Putamen (tissue), 1 donor: ENCODE measurements at places on chromosomes 1 and 21.

- no peak for DNase-seq
These were observed 159.1 kb downstream of the LHX8 start for GRCh38 chr1:75293270-75293669.

DNA sequence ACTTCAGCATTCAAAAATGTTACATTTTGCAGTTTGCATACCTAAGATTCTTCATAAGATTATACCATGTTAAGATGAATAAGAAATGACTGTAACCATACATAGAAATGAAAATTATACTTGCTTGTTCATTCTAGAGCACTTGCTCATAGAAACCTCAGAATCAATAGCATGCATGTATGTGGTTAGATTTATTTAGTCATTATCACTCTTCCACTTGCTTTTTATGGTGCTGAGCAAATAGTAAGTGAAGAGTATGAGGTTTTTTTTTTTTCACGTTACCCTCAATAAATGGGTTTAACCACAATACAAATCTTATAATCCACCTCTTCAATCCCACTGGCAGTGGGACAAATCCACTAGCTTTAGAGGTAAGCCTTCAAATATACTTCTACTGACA is 84.7 kb downstream of the LRRC53 start:
- no peak for DNase-seq

DNA sequence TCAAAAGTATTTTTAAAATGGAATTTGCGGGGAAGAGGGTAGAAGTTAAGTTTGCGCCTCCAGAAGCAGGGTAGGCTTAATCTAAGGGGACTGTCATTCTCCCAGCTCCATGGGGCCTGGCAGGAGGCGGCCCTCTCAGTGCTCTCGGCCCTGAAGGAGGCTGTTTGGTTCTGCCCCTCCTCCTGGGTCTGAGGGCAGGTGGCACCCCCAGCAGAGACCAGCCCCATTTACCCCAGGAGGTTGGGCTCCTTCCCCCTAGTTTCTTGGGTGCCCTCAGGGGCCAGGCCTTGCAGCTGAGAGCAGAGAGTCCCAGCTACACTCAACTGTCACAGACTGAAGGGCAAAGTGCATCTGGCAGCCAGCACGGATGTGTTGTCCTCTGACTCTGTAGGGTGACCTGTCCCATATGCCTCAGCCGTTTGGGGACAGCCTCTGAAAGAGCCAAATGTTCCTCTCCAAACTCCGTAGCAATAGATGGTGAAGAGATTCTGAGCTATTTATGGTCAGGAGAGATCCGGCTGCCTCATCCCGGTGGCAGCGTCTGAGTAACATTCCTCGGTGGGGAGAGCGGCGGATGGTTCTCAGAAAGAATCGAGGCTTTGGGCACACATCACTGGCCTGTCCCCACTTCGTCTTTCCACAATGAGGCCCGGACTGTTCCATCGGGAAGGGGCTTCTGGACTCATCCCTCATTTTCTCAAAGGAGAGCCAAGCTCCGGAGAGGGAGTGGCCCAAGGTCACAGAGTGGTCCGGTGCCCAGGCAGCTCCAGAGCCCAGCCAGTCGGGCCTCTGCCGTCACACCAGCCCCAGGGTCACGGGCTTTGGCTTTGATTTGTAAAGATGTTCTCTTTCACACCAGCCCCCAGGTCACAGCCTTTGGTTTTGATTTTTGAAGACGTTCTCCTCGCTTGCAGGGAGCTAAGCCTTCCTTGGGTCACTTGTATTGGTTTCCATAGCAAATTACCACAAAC is 424.2 kb upstream of the VAMP3 start:
- no peak for DNase-seq

GRCh38 chr1:181490740-181491712 is 7.7 kb downstream of the CACNA1E start:
- DNase-seq: no peak

GRCh38 chr1:246159279-246160227 is 347.5 kb downstream of the SMYD3 start:
- DNase-seq: no peak

DNA sequence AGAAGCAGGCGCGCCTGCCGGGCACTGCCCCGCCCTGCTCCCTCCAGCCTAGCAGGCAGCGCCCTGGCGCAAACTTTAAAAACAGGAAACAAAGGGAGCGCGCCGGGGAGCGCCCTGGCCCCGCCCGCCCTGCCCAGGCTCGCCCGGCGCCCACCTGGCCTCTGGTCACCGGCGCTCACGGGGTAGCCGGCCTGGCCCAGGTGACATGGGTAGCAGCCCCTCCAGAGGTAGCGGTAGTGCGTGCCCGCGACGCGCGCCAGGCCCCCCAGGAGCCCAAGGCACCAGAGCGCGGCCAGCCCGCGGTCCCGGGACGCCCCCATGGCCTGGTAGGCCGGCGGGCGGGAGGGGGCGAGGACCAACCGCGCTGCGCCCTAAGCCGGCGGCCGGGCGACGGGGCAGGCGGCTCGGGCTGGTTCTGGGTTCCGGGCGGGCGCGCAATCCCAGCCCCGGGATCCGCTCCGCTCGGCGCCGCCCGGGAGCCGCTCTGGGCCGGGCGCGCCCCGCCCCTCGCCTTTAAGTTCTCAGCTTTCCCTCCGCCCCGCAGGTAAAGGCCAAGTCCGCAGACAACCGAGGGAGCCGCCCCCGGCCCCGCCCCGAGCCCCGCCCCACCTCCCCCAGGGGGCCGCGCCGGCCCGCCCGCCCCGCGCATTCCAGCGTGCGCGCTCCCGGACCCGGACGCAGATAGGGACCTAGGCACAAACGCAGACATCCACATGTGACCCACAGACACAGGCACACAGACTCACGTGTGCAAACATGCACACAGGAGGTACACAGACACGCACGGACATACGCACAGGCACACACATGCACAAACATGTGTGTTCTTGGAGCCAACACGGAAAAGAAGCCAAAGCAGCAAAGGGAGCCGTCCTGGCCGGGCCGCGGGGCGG is 76.7 kb downstream of the ARHGEF16 start:
- DNase-seq: peak; percentile 46

GRCh38 chr21:44783020-44783696 is 18.5 kb downstream of the UBE2G2 start:
- DNase-seq: no peak

GRCh38 chr1:88014131-88014530 is 669.9 kb upstream of the PKN2 start:
- DNase-seq: no peak

GRCh38 chr1:235336903-235337302 is 8.5 kb downstream of the GGPS1 start:
- no peak for DNase-seq

- no peak for DNase-seq
These were observed 91.2 kb upstream of the PGBD5 start for GRCh38 chr1:230517326-230517725.

DNA sequence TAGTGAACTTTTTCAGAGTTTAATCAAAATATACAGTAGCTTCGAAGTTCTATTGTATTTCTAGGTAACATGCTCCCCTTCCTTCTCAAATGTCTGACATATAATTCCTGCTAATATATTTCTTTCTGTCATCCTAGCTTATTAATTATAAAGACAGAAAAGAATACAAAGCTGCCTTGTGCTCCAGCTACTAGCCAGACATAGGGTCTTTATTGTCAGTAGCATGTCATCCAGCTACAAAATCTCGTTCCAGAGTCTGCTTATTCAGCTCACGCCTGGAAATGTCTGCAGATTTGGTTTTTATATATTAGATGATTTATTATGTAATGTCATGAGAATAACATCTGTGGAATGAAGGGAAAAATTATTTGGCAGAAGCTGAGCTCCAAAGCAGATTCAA is 1102.8 kb downstream of the BRINP3 start:
- no peak for DNase-seq

DNA sequence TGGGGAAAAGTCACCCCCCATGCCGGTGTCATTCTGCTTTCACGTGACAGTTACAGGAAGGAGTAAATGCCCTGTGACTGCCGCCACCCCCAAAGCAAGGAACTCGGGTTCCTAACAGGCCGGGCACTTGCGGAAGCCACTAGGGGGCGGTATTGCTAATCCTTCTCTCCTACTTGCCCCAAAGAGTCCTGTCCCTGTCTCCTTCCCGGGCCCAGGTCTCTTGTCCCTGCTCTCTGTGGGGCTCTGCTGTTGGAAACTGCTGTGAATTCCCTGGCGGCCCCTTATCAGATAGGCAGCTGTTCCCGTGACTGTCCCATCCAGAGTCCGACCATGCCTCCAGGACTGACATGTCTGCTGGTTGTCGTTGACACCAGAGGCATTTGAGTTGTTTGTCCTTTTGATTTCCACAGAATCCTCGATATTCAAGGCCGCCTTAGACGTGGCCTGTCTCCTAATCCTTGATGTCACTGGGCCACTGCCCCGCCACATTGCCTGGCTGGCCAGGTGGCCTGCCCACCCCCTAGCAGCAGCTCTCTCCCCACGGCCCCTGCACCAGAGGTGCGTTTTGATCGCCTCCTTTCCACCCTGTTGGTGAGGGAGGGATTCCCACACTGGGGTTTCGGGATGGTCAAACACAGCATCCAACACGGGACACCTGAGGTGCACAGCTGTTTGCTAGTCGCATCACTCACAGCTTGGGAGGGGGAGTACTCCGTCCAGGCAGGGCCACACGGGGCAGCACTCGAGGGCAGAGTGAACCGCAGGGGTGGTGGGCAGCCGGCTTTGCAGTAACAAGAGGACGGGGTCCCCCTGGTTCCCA is 37.3 kb downstream of the CHAF1B start:
- DNase-seq: no peak

DNA sequence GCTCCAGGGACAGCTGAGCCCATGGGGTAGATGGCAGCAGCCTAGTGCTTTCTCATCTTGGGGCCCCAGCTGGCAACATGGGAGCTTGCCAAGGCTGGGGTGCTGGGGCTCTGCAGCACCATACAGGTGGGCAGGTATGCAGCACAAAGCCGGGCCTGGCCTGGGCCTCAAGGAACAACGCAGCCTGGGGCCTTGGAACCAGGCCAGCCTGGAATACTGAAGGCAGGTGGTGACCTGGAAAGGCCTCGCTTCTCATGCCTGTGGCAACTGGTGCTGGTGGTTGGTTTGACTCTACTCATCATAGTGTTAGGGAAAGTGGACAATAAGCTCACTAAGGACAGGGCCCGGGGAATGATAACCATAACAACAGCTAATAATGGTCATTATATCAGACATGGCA is 27.0 kb upstream of the SDHB start:
- DNase-seq: no peak

- DNase-seq: no peak
These were observed 3.0 kb upstream of the CEP350 start for GRCh38 chr1:179951383-179952144.

DNA sequence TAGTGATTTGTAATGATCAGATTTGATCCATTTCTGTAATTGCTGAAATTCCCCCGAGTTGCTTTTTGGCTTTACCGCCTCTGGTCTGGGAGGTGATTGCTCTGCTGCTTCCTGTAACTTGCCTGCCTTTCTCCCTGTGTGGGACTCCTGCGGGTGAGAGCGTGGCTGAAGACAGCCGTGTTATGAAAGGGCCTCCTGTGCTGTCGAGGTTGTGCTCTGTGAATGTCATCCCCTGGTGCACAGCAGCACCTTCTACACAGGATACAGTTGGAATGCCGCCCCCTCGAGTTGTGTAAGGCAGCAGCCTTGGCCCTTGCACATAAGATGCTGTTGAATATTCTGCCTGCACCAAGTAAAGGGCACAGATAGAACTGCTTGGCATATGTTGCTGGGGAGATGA is 5.9 kb downstream of the SOD1 start:
- peak; percentile 72 for DNase-seq

DNA sequence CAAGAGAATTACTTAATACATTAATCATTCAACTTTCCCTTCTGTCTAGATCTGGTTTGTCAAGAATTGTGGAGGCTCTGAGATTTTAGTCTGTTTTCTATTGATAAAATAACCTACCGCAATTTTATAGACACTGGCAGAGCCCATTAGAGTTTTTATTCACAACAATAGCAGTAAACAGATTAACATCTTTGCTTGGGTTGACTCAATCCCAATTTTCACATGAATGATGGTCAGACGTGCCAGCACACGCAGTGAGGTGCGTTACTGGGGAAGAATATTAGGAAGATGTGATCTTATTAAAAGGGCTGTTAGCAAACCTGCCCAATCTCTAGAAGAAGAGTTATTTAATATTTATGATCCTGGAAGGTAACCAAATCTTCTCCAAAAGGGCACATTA is 736.6 kb downstream of the MRPL39 start:
- DNase-seq: no peak

- no peak for DNase-seq
These were observed 36.7 kb downstream of the CSMD2 start for GRCh38 chr1:34128186-34128889.

GRCh38 chr1:53698384-53698980 is 40.5 kb downstream of the GLIS1 start:
- no peak for DNase-seq

- DNase-seq: no peak
These were observed 51.5 kb upstream of the WNT2B start for GRCh38 chr1:112457241-112457640.

GRCh38 chr1:227773558-227773957 is 38.3 kb downstream of the SNAP47 start:
- DNase-seq: no peak

DNA sequence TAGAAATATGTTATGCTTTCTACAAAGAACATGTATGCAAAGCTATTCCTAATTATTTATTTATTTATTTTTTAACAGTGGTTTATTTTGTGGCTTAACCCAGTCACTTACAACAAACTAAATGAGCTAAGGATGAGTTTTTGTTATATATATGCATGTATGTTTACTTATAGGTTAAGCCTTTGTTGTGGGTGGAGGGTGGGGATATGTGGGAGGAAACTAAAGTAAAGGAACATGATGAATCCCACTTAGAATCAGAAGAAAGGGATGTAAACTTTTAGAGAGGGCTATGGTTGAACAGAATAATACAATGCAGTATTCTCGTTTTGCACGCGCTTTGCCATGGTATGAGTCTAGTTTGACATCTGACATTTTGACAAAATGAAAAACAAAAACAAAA is 321.0 kb upstream of the RUNX1 start:
- DNase-seq: no peak

GRCh38 chr1:183090391-183091006 is 67.3 kb downstream of the LAMC1 start:
- DNase-seq: peak; percentile 10

DNA sequence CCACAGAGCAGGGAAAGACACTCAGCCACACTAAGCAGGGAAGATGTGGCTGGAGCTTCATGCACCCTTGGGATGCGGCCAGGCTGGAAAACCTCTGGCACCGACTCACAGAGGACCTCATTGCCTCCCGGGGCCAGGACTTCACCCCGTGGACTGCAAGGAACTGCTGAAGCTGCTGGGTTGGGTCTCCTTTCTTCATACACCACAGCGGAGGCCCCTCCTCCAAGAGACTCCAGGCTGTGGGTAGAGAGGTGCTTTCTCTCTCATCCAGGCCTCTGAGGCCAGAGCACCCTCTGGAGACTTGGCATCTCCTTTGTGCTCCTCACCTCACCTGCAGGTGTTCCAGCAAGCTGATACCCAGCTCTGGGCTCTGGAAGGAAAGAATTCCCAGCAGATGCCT is 76.0 kb upstream of the EDN2 start:
- DNase-seq: no peak

- DNase-seq: no peak
These were observed 18.8 kb upstream of the ARHGEF10L start for GRCh38 chr1:17520473-17521319.

GRCh38 chr1:201265756-201266155 is 17.6 kb upstream of the PKP1 start:
- DNase-seq: no peak

- no peak for DNase-seq
These were observed 57.8 kb downstream of the LPAR3 start for GRCh38 chr1:84835169-84835568.
